Central memory CD8-positive, alpha-beta T cell (primary cell): ENCODE measurements at places on chromosomes 13 and 19.

DNA sequence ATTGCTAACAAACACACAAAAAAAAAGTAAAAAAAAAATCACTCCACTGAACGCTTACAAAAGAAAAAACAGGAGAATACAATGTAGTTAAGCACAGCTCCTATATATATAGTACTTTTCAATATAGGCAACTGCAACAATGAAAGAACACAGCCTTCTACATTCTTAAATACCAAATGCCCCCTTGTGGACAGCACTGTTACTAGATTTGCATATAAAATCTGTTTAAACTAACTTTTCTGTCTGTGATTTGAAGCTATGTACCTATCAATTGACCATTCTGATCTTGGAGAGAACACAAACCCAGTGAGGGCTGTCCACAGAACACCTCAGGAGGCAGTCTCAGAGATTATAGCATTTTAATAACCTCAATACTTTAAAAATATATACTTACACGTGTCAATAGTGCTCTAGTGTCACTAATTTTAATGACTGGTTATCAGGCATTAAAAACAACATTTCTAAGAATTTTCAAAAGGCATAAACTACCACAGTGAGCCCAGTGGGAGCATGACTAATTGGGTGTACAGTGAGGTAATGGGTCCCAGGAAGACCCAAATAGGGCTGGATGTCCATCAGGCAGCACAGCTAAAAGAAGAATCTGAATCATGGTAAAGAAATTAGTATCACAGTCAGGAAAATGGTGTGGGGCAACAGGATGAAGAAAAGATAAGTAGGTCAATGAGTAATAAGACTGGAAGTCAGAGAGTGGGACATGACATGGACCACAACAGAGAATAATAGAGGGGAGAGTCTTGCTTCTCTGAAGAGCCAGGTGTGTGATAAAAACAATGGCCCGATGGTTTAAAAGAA lies 22.2 kb downstream of the CCDC169 start:
- H3K27ac ChIP-seq, result no peak overlapping the region
- no peaks in the 10 kb centered on the region for H3K27me3 ChIP-seq
- H3K4me3 ChIP-seq, result no peak overlapping the region
- no peaks in the 10 kb centered on the region for H3K4me1 ChIP-seq
- H3K36me3 ChIP-seq, result no peaks in the 10 kb centered on the region

DNA sequence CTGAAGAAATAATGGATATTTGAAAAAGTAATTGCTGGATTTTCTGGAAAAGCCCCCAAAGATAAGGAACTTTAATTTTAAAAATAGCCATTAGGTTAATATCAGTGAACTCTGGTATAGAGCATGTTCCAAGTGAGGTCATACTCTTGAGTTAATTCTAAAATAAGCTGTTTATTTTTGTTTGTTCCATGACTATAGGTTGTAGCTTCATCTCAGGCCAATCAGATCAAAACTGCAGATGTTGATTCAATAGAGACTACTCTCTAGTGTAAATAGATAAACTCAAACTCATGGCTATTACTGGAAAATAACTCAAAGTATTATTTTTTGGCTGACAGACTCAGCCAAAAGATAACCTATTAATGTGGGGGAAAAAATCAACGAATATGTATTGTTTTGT lies 815.1 kb downstream of the DIAPH3 start:
- no peaks in the 10 kb centered on the region for H3K4me1 ChIP-seq
- H3K27me3 ChIP-seq, result peaks cover 18% of the 10 kb centered on the region
- H3K36me3 ChIP-seq, result no peaks in the 10 kb centered on the region
- no peak for DNase-seq

DNA sequence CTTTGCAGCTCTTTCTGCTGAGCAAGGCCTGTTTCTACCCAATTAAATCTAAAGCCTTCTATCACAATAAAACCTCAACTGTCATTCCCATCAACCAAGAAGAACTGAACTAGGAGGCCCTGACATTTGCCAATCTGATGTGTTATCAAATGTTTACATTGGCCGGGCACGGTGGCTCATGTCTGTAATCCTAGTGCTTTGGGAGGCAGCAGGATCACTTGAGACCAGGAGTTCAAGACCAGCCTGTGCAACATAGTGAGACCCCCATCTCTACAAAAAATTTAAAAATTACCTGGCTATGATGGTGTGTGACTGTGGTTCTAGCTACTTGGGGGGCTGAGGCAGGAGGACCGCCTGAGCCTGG lies 2.8 kb upstream of the FBXO17 start:
- no peak overlapping the region for H3K27ac ChIP-seq
- H3K4me1 ChIP-seq, result peaks cover 5% of the 10 kb centered on the region
- no peak for DNase-seq
- peaks cover 37% of the 10 kb centered on the region for H3K27me3 ChIP-seq

- H3K27me3 ChIP-seq, result peaks cover 18% of the 10 kb centered on the region
- no peak overlapping the region for H3K27ac ChIP-seq
- no peak overlapping the region for H3K4me3 ChIP-seq
- no peaks in the 10 kb centered on the region for H3K4me1 ChIP-seq
- no peak for DNase-seq
- H3K36me3 ChIP-seq, result no peaks in the 10 kb centered on the region
Observed at GRCh38 chr13:33279414-33280278, 5.9 kb downstream of the STARD13 start.

DNA sequence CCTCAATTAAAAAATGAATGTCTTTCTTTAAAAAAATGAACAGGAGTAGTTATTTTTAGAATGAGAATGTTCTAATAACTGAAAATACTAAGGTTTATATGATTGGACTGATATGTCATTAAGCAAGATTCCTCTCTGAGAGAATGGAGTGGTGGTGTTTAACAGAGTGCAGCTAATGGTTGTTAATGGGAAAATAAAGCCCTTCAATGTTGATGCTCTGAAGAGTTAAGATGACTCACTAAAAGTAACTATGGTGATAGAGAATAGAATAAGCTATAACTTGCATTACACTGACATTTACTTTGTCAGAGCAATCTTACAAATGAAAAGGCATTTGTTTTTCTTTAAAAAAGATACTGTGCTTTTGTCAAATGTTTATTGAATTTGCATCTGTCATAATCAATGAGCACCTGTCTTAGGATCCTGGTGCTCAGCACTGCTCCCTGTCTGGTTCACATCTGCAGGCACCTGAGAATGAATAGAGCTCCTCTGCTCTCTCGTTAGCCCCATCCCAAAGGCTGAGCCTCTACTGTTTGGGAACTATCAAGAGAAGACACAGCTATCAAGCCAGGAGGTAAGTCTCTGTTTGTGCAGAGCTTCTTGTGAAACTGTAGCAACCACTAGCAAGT lies 15.1 kb downstream of the PABPC3 start:
- H3K27me3 ChIP-seq, result peaks cover 35% of the 10 kb centered on the region
- no peak overlapping the region for H3K4me3 ChIP-seq
- H3K36me3 ChIP-seq, result no peaks in the 10 kb centered on the region
- no peak overlapping the region for H3K27ac ChIP-seq
- no peak for DNase-seq
